ENCODE measurements at places on chromosomes 2 and 18. TPM values are rescaled to one million over a fixed set of nuclear protein-coding genes. Genes with fewer than 3 reads are reported as not detected.

Gene FRZB
- polyA plus RNA-seq, result 2.6 TPM

DNA sequence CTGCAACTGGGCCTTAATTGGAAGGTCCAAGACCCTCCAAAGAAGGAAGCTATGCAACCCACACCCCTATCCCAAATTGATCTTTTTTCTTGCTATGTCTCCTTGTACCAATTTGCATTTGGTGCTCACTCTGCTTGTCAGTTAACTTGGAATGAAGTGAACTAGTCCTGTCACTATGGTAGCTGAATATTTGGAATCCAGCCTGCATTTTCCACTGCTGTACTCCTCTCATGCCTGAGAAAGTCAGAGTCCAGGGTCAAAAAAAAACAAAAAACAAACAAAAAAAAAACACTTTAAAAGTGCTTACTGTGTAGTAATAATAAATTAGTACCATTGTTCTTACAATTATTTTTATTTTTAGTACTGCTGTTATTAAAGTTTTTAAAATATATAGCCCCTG is 462.8 kb upstream of the SLC8A1 start:
- no peak for DNase-seq

GRCh38 chr18:73959352-73959751 is 188.3 kb downstream of the FBXO15 start:
- no peak for DNase-seq

DNA sequence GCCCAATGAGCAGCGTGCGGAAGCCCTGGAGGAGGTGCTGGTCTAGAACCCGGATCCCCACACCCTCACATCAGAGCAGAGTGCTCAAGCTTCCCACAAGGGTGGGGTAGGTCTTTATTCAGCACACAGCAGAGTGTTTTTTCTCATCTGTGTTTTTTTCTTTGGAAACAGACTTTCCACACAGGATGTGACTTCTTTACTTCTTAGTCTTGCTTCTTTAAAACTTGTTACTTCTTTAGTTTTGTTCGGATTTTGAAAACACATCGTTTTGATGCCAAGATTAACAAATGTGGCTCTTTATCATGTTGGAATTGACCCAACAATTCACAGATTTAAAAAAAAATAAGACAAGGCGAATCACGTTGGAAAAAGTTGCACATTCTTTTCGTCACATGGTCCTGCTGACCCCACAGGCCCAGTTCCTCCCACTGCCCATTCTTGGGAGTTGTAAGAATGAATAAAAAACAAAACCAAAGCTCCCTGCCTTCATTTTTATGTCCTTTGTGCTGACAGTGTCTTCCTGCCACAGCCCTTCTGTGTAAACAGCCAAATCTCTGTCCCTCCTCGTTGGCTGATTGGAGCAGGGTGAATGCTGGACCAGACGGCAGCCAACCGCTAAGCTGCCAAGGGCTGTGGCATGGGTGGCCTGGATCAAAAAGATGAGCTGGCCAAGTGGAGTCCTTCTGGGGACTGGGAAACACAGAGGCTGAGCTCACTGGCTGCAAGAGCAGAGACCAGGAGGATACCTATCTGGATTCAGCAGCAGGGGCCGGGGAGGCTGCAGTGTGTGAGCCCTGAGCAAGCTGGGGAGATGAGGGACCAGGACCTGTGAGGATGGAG is 81.6 kb downstream of the TWIST2 start:
- peak; percentile 65 for DNase-seq

Gene TMEM247
- not detected for polyA plus RNA-seq

Gene SOWAHC
- 11.2 TPM for polyA plus RNA-seq
